ENCODE measurements at places on chromosomes 11 and 22.

DNA sequence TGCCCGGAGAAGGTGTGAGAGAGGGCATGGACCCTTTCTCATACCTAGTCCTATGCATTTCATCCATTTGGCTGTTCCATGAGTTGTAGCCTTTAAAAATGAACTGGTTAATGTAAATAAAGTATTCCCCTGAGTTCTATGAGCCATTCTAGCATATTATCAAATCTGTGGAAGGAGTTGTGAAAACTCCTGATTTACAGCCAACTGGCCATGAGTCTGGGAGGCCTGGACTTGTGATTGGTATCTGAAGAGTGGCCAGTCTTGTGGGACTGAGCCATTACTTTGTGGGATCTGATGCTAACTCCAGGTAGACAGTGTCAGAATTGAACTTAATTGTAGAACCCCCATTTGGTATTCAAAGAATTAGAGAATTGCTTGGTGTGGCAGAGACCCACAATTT is 48.4 kb downstream of the FAM118A start:
- DNase-seq = no peak

DNA sequence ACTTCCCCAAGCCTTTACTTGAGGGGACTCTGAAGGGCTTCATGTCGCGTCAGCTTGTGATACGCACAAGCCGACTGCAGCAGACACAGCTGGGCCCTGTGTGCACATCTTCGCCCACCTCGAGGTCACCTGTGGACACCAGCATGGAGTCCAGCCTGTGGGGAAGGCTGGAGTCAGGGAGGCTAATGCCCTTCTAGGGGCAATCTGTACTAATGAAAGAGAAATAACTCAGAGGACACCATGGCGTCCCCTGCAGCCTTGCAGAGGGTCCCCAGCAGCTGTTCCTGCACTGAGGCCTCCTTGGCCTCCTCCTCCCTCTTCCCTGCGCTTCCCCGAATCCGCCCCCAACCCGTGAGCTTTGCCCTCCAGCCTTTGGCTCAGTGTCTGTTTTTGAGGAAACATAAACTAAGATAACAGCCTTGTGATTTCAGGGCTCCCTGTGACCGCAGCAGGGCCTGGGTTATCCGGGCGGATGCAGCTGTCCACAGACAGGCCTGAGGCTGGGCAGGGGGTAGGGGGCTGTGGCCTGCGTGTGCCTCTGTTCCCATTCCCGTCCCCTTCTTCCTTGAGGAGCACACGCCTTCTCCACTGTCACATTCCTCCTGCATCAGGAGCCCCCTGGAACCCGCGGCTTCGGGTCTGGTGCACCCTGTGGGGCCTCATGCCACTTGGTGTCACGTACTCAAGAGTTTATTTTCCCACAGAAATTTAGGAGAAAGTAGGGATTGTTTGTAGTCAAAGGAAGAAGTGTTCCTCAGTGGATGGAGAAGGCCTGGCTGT is 25.0 kb downstream of the KRTAP5-5 start:
- DNase-seq = no peak

- no peak for DNase-seq
Observed at GRCh38 chr11:11841116-11841722, 553 bp upstream of the USP47 start.

DNA sequence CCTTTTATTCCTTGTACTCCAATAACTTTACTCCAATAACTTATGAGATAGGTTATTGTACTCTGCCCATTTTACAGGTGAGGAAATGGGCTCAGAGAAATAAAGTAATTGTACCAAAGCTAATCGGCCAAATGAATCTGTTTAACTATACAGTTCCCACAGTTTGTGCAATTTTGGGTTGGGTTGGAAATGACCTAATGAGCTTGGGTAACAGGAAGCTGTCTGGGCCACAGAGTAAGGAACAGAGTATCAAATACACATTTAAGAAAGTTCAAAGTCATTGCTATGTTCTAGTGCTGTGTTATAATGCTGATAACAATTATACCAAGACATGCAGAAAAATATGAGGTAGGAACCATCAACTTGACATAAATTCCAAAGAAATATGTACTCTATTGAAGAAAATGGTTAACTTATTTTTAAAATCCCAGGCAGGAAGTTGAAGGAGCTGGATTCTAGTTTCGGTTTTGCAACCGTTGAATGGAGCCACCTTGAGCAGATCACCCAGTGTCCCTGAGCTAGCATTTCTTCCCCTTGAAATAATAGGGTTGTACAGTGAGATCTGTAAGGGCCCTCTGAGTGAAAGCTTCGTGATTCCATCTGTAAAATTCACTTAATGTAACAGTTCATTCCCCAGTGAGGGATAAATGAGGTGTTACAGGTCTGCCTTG is 360.9 kb upstream of the NARS2 start:
- DNase-seq = no peak

DNA sequence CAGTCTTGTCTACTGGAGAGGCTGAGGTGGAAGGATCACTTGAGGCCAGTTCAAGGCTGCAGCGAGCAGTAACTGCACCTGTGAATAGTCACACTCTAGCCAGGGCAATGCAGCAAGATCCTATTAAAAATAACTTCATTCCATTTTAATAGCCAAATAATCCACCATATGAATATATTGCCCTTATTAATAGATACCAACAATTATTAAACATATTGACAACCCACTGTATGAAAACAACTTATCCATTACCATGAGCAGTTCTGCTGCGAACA is 10.4 kb downstream of the GATD1 start:
- DNase-seq = no peak

DNA sequence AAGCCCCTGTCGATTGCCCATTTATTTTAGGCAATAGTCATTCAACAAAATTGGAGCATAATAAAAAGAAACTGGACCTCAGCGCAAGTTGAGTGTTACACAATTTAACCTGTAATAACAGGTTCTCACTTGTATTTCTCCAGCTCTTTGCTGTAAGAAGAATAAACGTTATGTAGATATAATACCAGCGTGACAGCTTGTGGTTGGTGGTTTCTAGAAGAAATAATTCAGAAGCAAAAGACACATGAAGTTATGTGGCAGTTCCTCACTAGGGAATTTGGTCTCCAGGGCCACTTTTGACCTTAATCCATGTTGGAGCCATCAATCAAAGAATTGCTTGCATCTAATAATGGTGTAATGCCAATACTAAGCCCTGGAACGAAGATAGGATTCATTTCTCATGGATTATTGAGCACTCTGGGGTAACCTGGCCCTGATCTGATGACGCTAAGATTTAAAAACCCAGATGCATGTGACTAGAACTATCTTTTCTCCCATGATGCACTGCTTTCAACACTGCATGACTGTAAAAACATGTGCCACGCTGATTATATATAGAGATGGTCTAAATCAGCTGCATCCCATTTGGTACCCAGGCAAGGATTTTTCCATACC is 129.7 kb upstream of the LDLRAD3 start:
- DNase-seq = no peak

- no peak for DNase-seq
Observed at GRCh38 chr11:68784653-68785052, 33.3 kb upstream of the TESMIN start.

DNA sequence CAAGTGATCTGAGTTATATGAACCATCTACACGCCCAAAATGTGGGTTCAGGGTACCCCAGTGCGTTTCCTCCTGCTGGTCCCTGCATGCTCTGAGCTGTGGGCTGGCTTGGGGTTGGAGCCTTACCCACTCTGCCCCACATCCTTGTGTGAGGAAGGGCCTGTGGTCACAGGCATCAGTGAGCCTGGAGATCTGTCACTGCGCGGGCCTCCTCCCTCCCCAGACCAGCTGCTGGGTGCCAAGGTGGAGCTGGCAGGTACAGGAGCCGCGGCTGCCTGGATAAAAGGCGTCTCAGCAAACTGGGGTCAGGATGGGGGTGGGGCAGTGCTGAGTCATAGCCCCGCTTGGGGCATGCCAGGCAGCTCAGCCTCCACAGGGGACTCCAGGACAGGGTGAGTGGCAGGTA is 17.9 kb downstream of the GNAZ start:
- DNase-seq = no peak

GRCh38 chr22:47307326-47307725 is 544.9 kb downstream of the TBC1D22A start:
- no peak for DNase-seq

- DNase-seq = no peak
Observed at GRCh38 chr22:47193606-47194329, 431.3 kb downstream of the TBC1D22A start.

DNA sequence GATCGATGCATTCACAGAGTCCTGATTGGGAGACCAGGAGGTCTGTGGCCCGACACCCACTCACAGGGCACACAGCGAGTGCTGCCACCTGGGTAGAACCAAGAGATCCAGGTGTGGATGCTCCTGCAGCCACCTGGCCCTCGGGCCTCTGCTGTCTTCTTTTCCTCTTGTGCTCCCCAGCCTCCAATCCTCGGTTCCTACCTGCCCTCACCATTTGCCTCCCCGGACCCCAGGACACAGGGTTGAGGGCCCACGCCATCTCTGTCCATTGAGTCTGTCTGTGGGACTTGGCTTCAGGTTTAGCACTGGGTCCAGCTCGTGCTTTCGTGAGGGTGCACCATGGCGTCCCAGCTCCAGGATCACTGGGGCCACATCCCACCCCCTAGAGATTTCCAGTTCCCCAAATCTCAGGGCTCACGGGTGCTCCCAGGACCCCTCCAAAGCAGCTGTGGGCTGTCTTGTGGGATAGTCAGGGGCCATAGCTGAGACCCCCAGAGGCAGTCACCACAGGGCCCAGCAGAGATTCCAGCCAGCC is 591.1 kb downstream of the BRD1 start:
- DNase-seq = no peak

- no peak for DNase-seq
Observed at GRCh38 chr11:77093987-77094840, 8.4 kb upstream of the OMP start.

- DNase-seq = no peak
Observed at GRCh38 chr11:971731-972365, 46.2 kb downstream of the AP2A2 start.

DNA sequence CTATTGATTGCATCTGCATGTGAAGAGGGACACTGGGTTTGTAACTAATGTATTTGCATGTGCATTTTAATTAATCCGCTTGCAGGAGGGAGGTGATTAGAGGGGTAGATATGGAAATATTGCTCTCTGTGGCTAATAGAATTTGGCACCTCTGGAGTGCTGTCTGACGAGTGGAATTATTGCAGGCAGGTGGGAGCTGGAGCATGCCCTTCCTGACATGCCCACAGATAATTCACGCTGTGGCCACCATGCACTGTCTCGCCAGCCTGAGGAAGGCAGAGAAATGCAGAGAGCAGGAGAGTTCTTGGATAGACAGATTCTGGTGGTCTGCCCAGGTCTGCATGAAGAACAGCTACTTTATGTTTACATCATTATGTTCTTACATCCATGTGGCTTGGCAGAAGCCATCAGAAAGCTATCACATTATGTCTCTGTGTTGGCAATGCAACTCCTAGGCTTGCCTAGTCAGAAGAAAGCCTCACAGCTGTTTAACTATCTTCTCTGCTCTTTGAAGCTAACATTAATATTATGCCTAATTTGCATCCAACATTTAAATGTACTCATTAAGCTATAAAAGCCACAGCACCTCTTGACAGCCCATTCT is 89.4 kb upstream of the DRD2 start:
- DNase-seq = no peak

GRCh38 chr11:111910676-111911562 is 651 bp downstream of the CRYAB start:
- DNase-seq = no peak

- no peak for DNase-seq
Observed at GRCh38 chr11:35682230-35683173, 19.9 kb downstream of the TRIM44 start.

GRCh38 chr11:32881286-32881685 is 11.3 kb upstream of the QSER1 start:
- no peak for DNase-seq

DNA sequence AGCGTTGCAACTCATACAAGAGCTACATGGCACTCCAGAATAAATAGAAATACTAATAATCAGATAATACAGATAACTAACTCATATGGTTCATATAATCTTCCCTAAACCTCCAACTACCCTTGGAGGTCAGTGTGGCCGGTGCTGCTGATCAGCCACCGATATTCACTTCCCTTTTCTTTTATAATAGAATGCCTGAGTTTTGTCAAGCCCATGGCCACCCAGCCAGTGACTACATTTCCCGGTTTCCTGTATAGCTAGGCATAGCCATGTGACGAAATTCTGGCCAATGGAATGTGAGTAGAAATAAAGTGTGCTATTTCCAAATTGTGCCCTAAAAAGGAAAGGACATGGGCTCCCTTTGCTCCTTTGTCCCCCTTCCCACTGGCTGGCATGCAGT is 5.9 kb upstream of the CAT start:
- no peak for DNase-seq

DNA sequence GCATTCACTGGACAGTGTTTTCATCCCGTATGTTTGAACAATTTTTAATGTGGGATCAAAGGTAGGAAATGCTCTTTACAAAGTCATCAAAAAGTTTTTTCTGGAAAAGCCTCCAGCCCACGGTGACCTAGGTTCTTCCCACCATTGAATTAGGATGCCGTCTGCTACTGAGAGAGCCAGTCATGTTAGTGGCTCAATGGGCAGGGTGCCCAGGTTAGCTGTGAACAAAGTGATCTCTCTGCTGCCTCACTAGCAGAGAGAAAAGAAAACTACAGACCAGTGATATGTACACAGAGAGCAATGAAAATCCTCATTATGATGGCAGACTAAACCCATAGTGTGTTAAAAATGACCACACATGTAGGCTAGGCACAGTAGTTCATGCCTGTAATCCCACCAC is 32.4 kb downstream of the KCNQ1 start:
- no peak for DNase-seq

DNA sequence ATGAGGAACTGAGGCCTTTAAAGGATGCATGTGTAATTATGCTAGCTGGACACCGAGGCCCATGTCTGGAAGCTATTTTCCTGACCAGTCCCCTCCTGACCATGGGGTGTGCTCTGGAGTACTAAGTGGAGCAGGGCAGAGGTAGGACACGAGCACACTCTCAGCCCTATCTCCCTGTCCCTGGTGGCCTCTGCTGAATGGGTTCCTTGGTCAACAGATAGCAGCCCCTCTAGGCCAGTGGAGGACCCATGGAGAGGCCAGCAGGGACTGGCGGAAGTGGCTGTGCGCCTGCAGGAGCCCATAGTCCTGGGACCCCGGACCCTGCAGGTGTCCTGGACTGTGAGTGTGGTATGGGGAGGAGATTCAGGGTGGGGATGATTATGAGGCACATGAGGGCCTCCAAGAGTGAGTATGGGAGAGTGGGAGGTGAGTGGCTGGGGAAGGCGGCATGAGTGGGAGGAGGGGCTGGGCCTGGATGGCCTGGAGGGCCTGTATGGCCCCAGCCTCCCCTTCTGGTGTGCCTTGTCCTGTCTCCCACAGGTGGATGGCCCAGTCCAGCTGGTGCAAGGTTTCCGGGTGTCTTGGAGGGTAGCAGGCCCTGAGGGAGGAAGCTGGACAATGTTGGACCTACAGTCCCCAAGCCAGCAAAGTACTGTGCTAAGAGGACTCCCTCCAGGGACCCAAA is 9.5 kb downstream of the ROBO3 start:
- no peak for DNase-seq

GRCh38 chr11:65219930-65220213 is 38.1 kb downstream of the CAPN1 start:
- no peak for DNase-seq

- DNase-seq = no peak
Observed at GRCh38 chr11:79198898-79199250, 242.0 kb downstream of the TENM4 start.

Measured in stimulated activated CD8-positive, alpha-beta memory T cell treated with anti-CD3 and anti-CD28 coated beads, Interleukin-15, amount 100 ng/mL, for 48 hours (primary cell).